ENCODE measurements at places on chromosomes 3 and 15.

DNA sequence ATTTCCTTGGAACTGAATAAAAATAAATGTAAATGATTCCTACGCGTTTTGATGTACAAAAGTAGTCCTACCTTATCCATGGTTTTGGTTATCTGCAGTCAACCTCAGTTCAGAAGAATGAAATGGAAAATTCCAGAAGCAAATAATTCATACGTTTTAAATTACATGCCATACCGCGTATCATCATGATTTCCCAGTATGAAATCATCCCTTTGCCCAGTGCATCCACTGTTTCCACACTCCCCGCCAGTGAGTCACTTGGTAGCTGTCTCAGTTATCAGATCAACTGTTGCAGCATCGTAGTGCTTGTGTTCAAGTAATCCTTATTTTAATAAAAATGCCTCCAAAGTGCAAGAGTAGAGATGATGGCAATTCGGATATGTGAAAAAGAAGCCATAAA, 9.1 kb upstream of the MFSD1 start:
- peak; percentile 97 for DNase-seq

DNA sequence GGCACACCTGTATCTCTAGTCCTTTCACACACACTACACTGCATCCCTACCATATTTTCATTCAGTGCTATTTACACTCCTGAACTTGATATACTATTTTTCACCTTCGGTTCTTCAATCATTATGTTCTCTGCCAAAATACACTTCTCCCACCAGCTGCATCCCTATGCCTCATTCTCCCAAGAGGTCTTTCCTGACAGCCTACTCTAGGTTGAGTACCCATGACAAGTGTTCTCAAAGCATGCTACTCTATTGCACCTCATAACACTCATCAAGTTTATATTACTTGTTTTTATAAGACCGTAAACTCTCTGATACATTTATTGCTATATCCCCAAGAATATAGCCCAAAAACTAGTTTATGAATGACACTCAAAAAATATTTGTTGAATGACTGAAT, 549.5 kb downstream of the PYDC2 start:
- DNase-seq = no peak

GRCh38 chr3:127043731-127044510, 61.0 kb downstream of the PLXNA1 start:
- no peak for DNase-seq

GRCh38 chr3:41053220-41053619, 146.1 kb upstream of the CTNNB1 start:
- DNase-seq = no peak

GRCh38 chr3:43867436-43868072, 176.8 kb downstream of the ABHD5 start:
- no peak for DNase-seq
